Fibroblast of pulmonary artery (primary cell): ENCODE measurements at places on chromosomes 12 and 14.

- peak; percentile 63 for DNase-seq
Measured at GRCh38 chr14:67941456-67942018, 122.0 kb downstream of the RAD51B start.

- DNase-seq = peak; percentile 8
Measured at GRCh38 chr12:116474331-116474730, 84.8 kb upstream of the MAP1LC3B2 start.

GRCh38 chr12:41963398-41963797 lies 181.3 kb downstream of the GXYLT1 start:
- no peak for DNase-seq

DNA sequence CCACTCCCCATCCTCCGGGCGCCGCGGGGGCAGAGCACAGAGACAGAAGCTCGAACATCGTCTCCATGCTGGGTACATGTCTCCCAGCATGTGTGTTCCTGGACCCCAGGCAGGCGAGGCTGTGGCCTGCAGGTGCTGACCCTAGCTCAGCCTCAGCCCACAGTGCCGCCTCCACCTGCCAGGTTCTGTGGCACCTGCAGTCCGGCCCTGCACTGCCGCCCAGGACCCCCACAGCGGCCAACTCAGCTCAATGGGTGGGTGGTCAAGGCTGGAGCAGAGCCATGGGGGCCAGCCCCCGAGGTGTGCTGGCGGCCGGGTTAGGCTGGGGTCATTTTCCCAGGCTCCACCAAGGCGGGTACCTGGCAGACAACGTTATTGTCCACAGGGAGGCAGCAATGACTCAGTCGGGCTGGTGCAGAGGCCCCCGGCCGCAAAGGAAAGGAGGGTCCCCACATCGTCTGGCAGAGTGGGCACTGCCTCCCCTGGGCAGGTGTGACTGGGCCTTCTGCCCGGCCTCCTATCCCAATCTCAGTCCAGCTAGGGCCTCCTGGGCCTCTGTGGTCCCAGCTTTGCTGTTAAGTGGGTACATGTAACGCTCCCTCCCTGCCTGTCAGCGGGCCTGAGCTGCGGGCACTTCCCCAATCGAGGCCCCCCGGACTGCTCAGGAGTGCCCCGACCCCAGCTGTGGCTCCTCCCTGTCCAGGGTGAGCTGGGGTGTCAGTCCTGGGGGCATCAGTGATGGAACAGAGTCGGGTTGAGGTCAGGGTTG lies 20.2 kb upstream of the NUDT14 start:
- no peak for DNase-seq

GRCh38 chr12:109883461-109883860 lies 3.1 kb upstream of the GLTP start:
- DNase-seq = no peak

DNA sequence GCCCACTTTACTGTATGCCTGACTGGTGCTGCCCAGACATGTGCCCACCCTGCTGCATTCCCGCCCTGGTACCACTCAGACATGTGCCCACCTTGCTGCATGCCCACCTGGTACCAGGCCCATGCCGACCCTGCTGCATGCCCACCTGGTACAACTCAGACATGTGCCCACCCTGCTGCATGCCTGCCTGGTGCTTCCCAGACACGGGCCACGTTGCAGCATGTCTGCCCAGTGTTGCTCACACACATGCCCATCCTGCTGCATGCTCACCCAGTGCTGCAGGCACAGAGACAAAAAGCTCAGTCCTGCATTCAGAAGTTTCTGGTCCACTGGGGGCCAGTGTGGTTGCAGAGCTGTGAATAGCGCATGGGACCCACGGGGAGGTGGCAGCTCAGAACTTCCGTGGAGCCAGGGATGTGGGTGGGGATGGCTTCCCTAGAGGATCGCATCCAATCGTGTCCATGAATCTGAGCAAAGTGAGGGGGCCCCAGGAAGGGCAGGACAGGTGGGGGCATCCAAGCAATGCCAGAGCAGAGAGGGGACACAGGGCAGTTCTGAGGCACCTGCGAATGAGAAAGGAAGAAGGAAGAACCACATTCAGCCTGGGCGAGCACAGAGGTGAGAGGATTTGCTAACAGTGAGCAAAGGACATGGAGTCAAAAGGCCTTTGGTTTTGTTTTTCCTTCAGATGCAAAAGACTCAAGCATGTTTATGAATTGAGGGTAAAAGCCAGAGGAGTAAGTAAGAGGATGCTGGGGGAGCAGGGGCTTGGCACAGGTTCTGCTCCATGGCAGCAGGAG lies 175.9 kb upstream of the C14orf180 start:
- DNase-seq = no peak

DNA sequence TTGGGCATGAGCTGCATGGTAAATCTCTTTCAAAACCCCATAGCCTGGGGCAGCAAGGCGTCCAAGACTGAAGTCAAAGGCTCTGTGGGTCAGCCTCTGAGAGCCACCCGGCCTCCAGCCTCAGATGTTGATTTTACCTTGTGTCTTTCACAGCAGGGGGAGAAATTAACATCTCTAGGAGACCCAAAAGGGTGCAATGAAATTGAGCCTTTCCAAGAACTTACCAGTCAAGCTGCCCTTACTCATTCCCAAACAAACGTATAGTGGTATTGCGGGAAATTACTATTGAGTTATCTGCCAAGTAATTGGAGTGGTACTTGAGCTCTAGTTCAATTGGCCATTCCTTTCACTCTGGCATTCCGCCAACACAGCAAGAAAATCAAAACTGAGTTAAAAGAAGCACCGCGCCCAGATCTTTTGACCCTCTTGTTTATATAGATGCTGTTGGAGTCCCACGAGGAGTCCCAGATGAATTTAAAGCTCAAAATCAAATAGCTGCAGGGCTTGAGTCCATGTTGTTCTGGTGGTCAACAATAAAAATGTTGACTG lies 380.7 kb upstream of the SYT1 start:
- DNase-seq = no peak
